ENCODE measurements at places on chromosomes 6 and 20. TPM values are rescaled to one million over a fixed set of nuclear protein-coding genes. Genes with fewer than 3 reads are reported as not detected.

GRCh38 chr20:63347081-63347741 is 13.9 kb downstream of the CHRNA4 start:
- DNase-seq = no peak

DNA sequence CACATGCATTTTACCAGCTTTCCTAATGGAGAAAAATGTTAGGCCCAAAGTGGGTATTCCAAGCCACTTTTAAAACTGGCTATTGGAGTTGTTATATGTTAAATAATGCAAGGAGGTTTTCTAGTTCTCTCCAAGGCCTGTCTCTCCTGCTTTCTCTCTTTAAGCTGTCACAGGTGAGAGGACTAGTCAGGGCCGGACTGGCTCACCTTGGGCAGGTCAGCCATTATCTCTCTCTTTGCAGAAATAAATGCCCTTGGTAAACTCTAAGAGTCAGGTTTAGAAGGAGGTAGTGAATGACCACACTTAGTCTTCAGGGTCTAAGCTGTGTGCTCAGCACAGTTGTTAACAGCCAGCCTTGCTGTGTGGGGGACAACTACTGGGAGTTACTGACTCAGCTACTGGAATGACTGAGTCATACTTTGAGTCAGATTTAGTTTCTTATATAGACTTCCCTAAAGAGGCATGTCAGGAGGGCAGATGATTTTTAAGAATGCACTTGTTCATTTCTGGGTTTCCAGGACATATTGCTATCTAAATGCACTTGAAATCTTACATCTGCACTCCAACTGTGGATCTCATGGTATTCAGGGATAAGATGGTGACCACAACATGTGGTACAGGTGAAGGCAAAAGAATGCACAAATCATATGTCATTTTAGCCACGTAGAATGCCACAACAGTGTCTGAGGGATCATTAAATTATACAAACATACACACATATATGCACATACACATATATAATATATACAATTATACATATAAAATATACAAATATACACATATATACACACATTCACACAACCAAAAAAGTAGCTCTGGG is 719.4 kb downstream of the EPM2A start:
- DNase-seq = no peak

- DNase-seq = peak; percentile 38
These were observed 197.7 kb downstream of the BCAS1 start for GRCh38 chr20:53872561-53873229.

DNA sequence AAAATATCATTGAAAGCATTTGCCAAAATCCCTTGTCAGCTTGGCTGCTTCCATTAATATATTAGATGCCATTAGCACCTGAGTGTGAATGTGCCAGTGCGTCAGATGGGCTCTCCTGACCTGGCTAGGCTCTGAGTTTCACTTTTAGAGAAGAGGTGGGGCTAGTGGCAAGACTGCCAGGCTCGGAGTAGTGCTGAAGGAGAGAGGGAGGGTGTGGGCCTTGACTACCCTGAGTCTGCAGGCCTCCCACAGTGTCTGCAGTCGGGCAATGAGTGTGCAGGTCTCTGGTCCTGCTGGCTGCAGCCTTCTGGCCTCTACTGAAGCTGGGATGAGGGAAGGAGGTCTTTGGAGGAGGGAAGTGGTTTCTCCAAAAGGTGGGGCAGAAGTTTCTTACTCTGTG is 34.6 kb upstream of the PNPLA1 start:
- DNase-seq = no peak

- DNase-seq = no peak
These were observed 500.6 kb upstream of the ID4 start for GRCh38 chr6:19336579-19336978.

- DNase-seq = no peak
These were observed 7.1 kb downstream of the RAMACL start for GRCh38 chr6:166579237-166579850.

DNA sequence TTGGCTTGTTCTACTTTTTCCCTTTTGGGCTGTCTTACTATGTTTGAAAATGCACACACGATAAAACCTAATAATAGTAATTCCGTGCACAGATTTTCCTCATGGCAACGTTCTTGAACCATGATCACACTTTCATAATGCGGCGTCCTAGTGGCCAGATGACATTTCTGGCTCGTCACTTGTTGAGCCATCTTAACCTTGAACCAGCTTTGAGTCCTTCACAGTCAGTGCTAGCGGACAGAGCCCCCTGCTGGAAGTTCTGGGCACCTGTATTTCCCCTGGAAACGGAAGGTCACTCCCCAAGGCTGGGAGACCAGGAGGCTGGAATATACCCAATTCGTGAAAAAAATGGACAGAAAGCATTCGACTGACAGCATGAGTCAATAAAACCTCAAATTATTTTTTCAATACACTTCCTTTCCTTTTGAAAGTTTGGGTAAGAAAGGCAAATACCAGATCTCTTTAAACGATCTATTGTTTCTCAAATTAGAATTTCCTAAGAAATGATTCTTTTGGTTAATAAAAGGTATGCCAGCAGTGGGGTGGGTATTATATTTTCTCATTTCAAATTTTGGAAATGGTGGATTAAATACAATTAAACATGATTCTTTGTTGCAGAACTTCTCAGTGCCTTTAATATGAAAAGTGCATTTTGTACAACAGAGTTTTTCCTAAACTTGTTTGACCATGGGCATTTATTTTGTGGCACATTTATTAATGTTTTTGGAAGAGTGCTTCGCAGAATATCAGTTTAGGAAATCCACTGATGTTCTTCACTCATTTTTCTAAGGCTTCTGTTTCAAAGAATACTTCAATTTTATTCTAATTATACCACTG is 542.3 kb downstream of the QKI start:
- peak; percentile 51 for DNase-seq

- DNase-seq = no peak
These were observed 32.9 kb downstream of the FRK start for GRCh38 chr6:116027801-116028200.

GRCh38 chr6:18330548-18331081 is 56.5 kb upstream of the RNF144B start:
- DNase-seq = no peak

- DNase-seq = no peak
These were observed 49.8 kb upstream of the OR14J1 start for GRCh38 chr6:29251736-29252135.

DNA sequence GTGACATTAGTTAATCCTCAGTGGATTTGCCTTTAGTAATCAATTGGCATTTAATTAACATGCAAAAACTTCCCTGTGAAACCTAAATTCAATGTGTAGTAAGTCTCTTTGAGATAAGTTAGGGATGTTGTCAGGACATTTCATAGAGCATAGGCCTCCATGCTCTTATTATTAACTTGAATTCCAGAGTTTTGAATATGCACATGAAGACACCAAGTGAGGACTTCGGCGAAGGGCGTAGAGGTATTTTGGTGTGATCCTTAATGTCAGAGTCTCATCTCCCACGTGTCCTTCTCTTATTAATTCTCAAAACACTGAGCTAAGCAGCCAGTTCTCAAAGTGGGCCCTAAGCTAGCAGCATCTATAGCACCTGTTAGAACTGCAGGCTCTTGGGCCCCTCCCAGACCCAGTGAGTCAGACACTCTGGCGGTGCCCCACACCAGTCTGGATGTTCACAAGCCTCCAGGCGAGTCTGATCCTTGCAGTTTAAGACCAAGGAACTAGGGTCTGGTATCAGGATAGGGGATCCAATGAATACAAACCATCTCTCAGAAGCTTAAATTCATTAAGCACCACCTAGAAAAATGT is 292.1 kb downstream of the QKI start:
- no peak for DNase-seq

GRCh38 chr6:106959985-106960384 is 14.5 kb downstream of the CD24 start:
- no peak for DNase-seq

GRCh38 chr20:4604580-4604979 is 117.1 kb upstream of the PRND start:
- no peak for DNase-seq

GRCh38 chr6:100712997-100713396 is 168.1 kb downstream of the ASCC3 start:
- no peak for DNase-seq

DNA sequence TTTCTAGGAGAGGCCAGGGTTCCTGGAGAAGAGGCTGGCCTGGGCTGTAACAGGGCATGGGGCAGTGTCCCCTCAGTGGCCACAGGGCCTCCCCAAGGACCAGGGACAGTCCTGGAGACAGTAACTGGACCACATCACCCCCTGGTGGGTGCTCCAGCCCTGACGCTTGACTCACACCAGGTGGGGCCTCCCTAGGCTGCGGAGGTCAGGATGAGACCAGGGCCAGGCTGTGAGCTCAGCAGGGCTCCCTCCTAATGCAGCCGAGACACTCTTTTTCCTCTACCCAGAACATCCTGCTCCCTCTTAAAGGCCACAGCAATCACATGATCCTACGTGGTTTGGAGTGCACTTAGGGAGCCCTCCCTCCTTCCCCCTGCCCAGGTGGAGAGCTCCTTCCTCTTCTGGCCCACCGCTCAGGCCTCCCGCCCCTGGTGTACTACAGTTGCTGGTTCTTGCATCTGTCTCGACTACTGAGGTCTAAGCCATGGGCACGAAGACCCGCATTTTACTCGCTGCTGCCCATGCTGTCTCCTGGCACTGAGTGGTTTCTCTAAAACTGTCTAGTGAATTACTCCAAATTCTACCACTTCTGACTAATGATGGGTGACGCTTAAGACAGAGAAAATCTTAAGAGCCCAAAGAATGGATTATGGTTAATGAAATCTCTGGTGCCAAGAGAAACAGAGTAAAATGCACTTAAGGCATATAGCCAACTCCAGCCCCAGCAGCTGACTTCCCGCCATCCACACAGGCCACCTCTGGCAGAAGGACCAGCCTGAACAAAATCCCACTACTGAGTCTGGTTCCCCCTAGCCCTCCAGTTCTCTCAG is 166.1 kb upstream of the CST7 start:
- DNase-seq = no peak

DNA sequence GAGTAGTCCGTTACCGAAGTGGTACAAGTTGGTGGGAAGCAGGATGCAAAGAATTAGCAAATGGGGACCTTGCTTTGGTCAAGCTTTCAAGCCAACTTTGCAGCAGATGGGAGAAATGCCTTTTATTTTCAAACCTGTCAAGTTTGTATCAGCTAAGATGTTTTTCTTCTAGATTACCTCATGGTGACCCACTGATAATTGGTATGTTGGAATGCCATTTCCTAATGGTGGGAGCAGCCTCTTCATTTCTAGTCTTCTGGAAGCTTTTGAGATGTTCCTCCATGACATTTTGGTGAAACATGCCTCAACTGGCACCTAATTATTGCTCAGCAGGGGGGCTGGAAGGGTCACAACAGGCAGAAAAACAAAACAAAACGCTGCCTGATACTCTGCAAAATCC is 43.7 kb downstream of the ADNP start:
- DNase-seq = no peak

DNA sequence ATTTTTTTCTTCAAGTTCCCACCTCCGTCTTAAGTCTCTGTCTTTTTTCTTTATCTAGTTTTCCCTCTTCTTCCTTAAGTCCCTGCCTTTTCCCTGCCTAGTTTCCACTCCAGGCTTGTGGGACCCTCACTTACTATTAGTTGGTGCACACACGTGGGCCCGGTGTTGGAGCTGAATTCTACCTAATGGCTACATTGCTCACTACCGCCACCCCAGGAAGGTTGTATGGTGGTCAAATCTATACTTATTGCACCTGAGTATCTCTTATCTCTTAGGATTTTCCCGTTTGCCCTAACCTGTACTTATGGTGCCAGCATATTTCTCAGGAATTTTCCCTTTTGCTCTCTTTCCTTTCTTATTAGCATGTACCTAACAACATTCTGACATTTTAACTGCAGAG is 692.8 kb downstream of the EPM2A start:
- no peak for DNase-seq

- no peak for DNase-seq
These were observed 141.9 kb upstream of the PCSK2 start for GRCh38 chr20:17084909-17085308.

DNA sequence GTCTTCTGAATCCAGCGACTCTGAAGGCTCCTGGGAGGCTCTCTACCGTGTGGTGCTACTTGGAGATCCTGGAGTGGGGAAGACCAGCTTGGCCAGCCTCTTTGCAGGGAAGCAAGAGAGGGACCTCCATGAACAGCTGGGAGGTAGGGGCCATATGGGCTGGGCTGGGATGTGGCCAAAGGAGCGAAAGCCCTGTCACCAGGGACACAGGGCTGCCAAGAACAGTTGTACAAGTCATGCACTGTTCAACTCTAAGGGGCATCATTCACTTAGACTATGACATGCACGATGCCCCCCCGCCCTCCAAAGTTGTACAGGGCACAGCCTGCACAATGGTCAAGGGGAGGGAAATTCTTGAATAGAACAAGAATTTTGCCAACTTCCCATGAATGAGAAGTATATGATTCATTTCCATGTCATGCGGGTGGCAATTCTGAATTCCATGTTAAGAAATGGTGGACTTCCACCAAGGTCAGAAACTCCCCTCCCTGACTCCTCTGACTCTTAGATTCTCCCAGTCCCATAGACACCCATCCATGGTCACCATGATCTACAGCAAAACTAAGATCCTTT is 1.6 kb downstream of the REM1 start:
- DNase-seq = no peak

DNA sequence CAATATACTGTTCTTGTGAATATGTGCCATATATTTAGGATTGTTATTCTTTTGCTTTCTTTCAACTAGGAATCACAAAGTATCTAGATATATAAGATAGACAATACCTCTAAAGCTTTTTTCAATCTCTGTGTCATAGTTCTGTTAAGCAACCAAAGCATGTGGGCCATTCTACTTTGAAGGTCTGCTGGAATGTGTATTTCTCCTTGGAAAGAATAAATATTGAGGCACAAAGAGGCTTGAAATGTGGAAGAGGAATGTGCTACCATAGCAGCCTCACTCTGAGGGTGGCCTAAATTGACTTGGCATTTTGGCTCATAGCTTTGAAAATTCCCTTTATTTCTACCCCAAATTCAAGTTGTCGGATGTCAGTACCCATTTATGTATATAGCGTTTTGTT is 488.5 kb upstream of the MAN1A1 start:
- no peak for DNase-seq

DNA sequence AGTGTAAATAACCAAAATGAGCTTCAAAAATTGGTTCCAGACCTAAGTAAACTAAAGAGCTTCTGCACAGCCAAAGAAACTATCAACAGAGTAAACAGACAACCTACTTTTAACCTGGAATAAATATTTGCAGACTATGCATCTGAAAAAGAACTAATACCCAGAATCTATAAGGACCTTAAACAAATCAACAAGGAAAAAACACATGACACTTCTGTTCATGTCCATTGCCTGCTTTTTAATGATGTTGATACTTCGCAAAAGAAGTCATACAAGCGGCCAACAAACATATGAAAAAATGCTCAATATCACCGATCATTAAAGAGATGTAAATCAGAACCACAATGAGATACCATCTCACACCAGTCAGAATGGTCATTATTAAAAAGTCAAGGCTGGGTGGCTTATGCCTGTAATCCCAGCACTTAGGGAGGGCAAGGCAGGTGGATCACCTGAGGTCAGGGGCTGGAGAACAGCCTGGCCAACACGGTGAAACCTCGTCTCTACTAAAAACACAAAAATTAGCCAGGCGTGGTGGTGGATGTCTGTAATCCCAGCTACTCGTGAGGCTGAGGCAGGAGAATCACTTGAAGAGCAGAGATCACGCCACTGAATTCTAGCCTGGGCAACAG is 42.5 kb upstream of the DST start:
- DNase-seq = no peak

SLC52A3 gene
- total RNA-seq = not detected

RIMS4 gene
- not detected for total RNA-seq

DACT2 gene
- total RNA-seq = not detected

PPP1R10 gene
- 95.4 TPM for total RNA-seq
